Activated CD4-positive, alpha-beta T cell treated with anti-CD3 and anti-CD28 coated beads, Interleukin-2, amount 10 ng/mL, durations not matched to agents 24 days and 14 days (primary cell): ENCODE measurements at places on chromosomes 16 and 17. TPM values are rescaled to one million over a fixed set of nuclear protein-coding genes. Genes with fewer than 3 reads are reported as not detected.

BCAR1 gene
- 0.50 and 0.79 TPM in 2 replicates for total RNA-seq

- DNase-seq, result no peak
Observed at GRCh38 chr17:4836221-4836620, 3.1 kb downstream of the MINK1 start.

ITGB3 gene
- total RNA-seq, result not detected in 2 replicates

SLC9A5 gene
- total RNA-seq, result 5.3 TPM in 2 replicates

DNA sequence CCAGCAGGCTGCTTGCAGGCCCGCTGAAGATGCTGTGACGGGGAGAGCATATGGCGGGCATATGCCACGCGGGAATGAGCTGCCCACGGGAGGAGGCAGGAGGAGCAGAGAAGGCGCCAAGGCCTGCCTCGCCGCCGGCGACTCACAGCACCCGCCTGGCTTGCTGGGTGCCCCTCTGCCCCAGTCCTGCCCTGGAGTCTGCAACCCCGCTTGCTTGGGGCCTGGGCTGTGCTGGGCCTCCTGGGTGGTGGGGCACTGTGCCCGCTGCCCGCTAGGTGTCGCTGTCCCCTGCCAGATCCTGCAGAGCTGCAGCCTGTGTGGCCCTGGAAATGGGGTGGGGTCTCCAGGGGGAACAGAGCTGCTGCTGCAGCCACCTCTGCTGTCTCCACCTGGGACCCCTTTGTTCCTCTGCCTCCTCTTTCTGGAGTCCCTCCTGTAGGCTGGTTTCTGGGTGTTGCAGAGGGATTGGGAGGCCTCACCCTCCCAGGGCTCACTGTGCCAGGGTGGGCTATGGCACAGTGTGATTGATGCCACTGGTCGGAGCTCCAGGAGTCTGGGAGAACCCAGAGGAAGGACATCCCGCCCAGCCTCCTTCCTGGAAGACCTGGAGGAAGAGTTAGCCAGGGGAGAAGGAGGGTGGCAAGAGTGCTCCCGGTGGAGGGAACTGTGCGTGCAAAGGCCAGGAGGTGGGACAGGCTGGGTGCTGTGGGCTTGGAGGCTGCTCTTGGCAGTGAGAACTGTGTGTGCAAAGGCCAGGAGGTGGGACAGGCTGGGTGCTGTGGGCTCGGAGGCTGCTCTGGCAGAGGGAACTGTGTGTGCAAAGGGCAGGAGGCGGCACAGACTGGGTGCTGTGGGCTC, 141.0 kb upstream of the CIBAR2 start:
- DNase-seq, result peak; percentile 89

DNA sequence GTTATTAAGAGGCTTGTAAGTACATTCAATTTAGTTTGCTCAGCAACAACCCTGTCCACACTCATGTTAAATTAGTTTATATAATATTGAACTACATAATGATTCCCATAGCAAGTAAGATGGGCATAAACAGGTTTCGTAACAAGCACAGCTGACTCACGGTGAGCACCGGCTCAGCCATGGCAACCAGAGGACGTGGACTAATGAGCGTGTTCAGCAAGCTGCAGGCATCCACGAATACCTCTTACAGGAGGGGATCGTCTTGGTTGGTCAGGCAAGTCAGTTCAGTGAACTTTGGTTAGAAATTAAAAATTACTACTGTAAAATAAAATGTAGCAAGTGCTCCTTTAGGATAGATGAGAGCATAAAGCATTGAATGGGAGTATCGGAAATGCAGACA, 58.4 kb downstream of the ELAC2 start:
- DNase-seq, result no peak

DNA sequence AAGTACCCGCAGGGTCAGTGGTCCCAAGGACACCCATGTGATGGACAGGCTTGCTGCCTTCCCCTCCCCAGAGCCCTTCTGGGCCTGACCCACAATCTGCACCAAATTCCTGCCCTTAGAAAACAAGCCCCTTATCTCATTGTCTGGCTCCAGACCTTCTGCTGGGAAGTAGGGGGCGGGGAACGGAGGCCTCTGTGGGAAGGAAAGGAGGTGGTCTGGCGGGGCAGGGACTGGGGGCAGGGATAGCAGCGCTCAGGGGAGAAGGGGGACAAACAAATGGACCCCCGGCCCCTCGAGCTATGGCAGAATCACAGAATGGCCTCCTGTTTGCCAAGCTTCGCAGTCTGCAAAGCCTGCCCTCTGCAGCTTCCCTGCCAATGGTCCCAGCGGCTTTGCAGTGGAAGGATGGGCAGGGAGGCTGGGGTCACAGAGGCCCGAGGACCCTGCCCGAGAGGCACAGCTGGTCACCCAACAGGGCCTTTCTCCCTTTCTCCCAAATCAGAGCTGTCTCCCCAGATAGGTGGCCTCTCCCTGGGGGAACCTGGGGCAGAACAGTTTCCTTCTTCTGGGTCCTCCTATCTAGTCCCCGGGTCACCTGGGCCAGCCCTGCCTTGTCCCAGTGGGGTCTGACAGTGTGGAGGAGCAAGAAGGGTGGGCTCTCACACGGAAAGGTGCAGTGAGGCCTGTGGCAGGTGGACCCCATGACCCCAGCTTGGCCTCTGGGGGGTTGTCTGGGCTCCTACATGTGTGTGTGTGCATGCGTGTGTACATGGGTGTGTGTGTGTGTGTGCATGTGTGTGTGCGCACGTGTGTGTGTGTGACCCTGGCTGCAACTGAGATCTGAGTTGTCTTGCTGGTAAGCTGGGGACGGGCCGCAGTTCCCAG, 25.5 kb downstream of the TMEM235 start:
- DNase-seq, result no peak

DNA sequence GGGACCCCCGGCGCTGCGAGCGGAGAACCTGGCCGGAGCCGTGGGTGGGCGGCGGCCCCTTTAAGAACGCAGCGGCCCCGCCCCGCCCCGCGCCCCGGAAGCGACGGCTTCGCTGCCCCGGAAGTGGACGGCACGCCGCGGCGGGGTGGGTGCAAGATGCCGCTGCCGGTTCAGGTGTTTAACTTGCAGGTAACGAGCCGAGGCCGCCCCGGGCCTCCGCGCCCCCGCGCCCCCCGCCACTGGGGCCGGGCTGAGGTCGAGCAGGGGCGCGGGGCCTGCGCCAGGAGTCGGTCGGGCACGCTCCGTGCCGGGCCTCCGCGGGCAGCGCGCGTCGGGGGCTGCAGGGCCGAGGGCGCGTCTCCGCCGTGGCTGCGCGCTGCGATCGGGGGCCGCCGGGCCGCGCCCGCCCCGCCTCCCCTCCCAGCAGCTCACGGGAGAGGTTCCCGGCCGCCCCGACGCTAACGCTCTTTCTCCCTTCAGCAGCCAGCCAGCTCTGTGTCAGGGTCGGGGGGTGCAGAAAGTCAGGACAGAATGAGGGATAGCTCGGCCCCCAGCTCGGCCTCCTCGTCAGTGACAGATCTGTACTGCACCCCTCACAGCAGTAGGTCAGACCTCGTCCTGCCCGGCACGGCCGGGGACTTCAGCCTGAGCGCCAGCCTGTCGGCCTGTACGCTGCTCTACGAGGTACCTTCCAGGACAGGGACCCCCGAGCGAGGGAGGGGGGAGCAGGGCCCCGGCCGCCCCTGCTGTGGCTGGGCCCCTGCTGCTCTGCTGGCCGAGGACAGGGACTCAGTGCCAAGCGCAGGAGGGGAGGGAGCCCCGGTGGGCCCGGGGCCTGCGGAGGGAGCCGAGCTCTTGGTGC, at the start of the genes GPS1 and RFNG:
Gene GPS1 (plus strand): TSS at position 123 of the 862 bp plus-strand sequence. CDS start 34 bp downstream, at position 157.
Gene RFNG (minus strand): TSS at position 36 of the 862 bp plus-strand sequence. CDS start 45 bp downstream, outside the sequence.
- DNase-seq, result peak; percentile 95

- no peak for DNase-seq
Observed at GRCh38 chr17:64687961-64688360, 25.9 kb upstream of the SMURF2 start.

DNA sequence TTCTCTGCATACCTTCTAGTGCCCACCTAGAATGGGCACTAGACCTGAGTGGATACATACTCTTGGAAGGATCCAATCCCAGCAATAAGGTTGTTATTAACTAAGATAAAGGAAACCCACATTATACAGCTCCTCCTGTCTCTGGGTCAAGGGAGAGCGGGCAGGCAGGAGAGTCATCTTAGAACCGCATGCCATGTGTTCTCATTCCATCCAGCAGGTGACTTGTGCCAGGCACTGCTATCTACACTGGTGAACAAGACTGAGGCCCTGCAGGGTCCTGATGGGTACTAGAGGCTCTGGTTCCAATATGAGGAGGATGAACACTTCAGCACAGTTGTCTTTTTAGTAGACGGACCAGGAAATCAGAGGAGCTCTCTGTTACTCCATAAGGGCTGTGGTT, 5.9 kb upstream of the CD300H start:
- no peak for DNase-seq

DNA sequence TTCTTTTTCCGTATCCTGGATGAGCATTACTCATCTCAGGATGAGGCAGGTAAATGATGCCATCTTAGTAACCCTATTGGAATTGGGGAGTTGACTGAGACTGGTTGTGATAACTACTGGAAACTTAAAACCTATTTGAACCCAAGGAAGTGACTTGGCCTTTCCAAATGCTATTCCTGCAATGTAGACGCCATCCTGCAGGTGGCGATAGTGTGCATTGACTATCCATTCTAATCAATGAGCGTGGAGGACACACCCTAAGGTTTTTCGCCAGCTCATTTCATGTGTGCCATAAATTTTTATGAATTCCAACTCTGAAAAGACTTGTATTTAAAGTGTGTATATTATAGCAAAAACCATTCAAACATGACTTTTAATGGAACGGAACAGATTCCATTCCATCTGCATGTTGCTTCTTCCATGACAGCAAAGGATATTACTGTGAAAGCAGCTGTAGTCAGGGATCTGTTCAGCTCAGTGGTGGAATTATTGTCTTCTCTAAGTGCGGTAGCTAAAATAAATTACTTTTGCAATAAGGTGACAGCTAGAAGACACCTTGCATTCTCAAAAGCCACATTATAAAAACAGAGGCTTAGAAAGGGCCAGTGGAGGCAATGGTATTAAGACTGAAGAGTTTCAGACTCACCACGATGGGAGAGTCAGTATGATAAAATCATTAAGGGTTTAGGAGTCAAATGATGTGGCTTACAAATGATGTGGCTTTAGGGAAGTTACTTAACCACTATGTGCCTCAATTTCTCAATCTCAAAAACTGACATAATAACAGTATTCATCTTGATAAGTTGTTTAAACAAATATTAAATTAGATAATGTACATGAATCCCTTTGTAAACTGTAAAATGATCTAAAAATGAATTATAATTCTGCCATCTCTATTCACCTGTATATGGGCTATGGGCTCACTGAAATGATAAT, 55.5 kb downstream of the SYT17 start:
- peak; percentile 78 for DNase-seq

DNA sequence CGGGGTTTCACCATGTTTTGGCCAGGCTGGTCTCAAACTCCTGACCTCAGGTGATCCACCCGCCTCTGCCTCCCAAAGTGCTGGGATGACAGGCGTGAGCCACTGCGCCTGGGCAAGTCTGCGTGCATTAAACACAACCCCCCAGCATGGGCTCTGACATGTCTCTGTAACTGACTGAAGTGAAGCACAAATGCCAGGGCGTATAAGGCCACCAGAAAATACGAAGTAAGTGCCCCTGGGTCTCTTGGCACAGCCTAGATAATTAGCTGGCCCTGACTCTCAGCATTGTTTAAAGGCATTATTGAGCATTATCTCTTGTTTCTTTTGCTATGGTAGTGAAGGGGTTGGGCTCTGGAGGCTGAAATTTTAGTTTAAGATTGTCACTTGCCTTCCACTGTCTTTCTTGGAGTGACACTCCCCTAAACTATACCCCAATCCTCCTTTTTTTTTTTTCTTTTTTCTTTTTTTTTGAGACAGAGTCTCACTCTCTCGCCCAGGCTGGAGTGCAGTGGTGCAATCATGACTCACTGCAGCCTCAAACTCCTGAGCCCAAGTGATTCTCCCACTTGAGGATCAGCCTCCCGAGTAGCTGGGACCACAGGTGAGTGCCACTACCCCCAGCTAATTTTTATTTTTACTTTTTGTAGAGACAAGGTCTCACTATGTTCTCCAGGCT, 8.2 kb upstream of the SEC14L1 start:
- DNase-seq, result no peak

DNA sequence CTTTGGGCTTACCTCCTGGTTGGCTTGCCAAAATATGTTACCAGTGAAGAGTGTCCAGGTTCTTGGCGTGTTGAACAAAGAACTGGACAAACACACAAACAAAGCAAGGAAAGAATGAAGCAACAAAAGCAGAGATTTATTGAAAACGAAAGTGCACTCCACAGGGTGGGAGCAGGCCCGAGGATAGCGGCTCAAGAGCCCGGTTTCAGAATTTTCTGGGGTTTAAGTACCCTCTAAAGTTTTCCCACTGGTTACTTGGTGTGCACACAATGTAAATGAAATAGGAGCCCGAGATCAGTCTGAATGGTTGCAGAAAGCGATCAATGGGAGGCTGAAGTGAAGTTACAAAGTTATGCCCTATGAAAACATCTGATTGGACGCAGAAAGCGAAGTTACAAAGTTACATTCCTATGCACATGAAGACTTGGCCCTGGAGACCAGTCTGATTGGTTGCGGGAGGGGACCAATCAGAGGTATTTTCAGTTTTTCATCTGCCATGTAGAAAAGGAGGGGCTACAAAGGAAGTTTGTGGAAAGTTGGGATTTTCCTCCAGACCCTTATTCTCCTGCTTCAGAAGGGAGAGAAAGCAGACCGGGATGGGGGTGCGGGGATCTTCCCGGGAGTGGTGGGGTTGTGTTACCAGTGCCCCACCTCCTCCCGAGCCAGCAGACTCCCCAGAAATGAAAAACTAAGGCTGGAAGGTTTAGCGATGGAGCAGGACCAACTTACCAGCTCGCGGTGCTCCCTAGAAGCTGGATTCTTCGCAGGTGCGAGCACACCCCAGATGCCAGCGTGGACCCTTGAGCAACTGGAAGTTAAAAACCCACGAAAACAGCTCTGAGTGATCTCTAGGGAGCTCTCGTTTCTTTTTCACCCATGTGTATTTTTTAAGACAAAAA, at the start of gene SLFN12:
Gene SLFN12 (minus strand): TSS at position 325 of the 899 bp plus-strand sequence. CDS start 9,472 bp downstream, outside the sequence.
- DNase-seq, result peak; percentile 81

GRCh38 chr17:36837195-36837938, 99.9 kb upstream of the LHX1 start:
- DNase-seq, result no peak

SCNN1G gene
- not detected in 2 replicates for total RNA-seq

UBTF gene
- 193 and 195 TPM in 2 replicates for total RNA-seq

CDH15 gene
- total RNA-seq, result not detected in 2 replicates

- DNase-seq, result no peak
Observed at GRCh38 chr17:77613627-77614026, 344.9 kb upstream of the TNRC6C start.

- no peak for DNase-seq
Observed at GRCh38 chr16:70694868-70695218, 9.0 kb upstream of the MTSS2 start.
